ENCODE measurements at places on chromosomes 7 and 10.

GRCh38 chr7:26307226-26307625, 15.6 kb downstream of the SNX10 start:
- no peak for DNase-seq

DNA sequence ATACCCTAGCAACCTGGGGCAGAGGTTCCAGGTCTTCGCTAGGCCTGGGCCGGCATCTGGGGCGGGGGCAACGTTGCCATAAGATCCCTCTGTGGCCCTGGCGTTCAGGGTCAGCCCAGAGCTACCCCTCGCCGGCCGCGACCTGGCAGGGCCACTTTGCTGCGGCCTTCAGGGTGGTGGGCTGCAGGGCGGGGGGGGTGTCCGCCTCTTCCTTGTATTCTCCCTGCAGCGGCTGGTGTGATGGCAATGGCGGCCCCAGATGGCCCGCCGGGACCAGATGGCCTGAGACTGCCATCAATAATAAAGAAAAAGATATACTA, 539.2 kb upstream of the POT1 start:
- no peak for DNase-seq

DNA sequence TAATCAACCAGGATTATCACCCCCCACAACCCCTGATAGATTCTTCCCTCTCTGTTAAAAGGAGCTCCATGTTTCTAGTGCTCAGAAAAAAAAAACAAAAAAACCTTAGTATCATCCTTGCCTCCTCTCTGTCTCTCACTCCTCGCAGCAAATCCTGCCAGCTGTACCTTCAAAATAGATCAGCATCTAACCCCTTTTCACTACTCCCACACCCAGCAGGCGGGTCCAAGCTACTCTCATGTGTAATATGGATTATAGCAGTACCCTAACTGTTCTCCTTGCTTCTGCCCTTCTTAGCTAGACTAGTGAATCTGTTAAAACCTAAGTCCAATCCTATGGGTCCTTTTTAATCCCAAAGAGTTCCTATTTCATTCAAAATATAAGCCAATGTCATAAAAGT, 667.4 kb downstream of the MAGI2 start:
- DNase-seq: no peak

DNA sequence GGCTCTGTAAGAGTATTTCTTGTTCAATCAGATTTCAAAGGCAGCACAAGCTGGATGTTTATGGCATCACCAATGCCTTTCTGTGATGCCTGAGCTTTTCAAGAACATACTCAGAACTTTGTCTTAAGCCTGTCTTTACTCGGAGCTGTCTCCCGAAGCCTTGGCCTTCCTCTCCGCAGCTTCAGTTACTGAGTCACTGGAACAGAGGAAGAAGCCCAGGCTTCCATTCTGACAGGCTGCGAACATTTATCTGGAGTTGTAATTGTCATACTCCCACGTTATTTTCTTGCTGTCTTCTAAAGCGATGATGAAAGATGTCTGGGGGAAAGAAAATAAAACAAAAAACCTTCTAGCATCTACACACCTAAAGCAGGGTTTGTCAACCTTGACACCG, 43.9 kb downstream of the GRK5 start:
- no peak for DNase-seq

DNA sequence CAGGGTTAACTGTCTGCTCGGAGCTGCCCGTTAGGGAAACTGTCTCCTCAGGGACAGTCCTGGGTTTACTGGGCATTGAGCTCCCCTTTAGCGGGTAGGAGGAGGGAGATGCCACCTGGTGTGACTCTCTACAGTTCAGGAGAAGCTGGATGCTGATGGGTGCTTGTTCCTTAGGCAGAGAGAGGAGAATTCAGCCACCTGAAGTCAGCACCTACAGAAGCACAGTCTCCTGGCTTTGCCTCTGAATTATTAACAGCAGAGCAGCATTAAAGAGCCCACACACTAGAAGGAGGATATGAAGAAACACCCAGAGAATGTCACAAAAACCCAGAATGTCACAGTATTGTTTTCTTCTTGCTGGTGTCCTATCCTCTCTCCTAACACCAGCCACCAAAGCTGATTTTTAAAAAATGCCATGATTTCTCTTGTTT, 696 bp downstream of the GIMAP4 start:
- DNase-seq: no peak

- DNase-seq: no peak
Measured at GRCh38 chr7:82423446-82423845, 20.1 kb downstream of the CACNA2D1 start.

DNA sequence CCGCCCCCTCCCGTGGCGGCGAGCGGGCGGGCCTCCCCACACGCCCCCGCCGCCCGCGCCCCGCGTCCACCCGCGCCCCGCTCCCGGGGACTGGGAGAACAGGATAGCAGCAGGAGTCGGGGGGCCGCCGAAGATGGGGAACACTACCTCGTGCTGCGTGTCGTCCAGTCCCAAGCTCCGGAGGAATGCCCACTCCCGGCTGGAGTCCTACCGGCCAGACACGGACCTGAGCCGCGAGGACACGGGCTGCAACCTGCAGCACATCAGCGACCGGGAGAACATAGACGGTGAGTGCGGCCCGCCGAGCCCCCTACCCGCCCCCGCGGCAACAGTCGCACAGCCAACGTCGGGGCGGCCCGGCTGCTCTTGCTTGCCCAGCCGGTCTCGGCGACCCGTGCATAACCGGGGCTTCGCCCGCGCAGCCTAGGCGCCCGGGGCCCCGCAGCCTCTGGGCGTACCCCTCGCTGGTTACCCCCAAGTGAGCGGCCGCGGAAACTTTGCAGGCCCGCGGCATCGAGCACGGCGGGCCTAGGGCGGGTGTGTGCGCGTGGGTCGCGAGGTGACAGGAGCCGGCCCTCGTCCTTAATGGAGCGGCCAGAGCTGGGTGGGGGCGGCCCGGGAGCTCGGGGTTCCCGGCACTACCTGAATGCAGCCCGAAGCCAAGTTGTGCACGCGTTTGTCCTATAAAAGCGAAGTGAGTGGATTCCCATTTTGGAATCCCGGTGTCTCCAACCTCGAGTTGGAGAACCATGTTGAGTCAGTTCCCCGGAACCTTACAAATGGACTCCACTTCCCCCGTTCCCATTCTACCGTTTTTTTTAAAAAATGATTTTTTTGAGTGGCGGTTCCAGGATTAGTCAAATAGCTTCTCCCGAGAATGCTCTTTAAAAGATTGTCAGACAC, 863 bp downstream of the CCNY start:
- DNase-seq: no peak

DNA sequence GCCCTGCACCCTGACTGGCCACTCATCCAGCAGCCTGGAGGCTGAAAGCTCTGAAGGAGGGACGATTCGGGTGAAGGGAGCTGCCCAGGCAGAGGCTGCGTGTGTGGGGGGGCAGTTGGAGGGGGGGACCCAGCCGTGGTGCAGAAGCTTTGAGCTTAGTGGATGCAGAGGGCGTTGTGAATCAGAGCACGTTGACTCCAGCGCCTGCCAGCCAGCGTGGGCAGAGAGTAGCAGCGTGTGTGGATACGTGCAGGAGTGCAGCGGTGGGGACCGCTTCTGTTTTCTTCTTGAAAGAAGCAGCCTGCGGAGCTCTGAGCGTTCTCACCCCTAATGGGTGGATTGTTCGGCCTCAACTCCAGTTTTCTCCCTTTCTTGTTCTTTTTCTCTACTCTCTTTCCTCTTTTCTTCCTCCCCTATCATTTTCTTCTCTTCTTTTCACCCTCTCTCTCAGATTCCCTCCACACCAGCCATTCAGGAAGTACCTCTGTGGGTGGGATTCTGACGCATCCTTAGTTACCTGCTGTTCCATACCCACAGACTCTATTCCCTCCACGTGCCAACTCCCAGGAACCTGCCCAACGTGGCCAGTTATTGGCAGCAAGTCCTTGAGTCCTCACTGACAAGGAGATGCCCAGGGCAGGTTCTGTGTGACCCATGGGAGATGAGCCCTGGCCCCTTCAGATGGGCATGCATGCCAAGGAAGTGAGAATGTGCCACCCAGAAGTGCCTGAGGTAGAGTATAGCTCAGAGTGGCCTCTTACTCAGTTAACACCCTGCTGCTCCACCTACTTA, 47.4 kb downstream of the SORCS3 start:
- no peak for DNase-seq

- DNase-seq: no peak
Measured at GRCh38 chr10:111122127-111122526, 45.3 kb downstream of the ADRA2A start.

DNA sequence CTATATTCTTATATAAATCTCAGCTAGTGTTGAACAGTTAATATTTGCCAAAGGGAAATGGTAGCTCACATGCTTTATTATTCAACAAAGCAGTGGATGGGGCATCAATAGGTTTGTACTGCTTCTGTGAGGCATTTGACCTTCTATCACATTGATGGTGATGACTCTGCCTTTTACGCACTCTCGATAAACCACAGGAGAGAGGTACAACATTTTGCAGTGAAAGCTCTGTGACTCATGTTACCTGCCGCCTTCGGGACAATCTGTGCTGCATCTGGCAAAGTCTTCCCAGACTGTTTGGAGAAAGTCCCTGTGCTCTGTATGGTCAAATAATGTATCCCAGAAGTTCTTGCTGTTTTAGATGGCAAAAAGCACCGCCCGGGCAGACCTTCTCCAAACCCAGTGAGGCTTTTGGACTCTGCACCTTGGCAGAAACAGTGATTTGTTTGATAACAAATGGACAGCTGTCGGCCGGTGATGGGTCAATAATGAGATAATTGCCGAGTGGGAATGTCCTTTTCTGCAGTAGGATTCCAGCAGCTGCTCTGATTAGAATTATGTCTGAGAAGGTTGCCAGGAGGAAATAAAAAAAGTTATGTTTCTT, 61.0 kb downstream of the PLPP4 start:
- DNase-seq: no peak

- DNase-seq: no peak
Measured at GRCh38 chr7:54338319-54338718, 203.9 kb upstream of the VSTM2A start.

DNA sequence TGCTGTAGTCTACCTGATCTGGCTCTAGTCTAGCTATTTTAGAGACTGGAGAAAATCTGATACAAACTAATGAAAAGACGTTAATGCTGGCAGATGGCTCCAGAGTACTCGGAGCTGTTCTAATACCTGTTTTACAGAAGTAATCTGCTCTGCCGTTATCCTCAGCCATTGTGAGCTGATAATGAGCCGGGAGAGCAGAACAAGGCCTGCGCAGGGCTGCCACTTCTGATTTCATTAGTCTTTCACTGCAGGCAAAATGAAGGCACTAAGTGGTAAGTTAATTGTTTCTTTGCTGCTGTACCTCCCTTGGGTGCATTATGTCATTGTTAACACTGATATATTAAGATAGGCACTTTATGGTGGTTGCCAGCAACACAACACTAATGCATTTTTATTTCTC, 456.4 kb upstream of the PFKP start:
- no peak for DNase-seq

- DNase-seq: no peak
Measured at GRCh38 chr7:71627651-71628050, 495.7 kb downstream of the GALNT17 start.

DNA sequence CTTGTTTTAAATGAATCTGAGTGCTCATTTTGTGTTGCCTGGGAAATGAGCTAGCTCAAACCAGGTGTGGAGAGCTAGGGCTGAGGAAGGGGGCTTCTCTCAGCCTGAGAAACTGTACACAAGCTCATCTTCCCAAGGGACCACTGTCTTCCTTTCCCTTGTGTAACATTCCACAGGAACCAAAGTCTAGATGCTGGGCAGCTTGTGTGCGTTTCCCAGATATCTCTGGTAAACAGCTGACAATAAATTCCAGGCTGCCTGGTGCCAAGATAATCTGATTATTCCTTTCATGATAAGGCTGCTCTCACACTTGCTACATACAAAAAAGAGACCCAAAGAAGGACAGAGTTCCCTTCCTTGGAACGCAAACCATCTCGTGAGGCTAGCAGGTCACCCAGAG, 33.1 kb upstream of the MKLN1 start:
- no peak for DNase-seq

- no peak for DNase-seq
Measured at GRCh38 chr7:28176174-28176573, 4.4 kb downstream of the JAZF1 start.

GRCh38 chr10:44376472-44377099, 8.3 kb downstream of the CXCL12 start:
- no peak for DNase-seq

DNA sequence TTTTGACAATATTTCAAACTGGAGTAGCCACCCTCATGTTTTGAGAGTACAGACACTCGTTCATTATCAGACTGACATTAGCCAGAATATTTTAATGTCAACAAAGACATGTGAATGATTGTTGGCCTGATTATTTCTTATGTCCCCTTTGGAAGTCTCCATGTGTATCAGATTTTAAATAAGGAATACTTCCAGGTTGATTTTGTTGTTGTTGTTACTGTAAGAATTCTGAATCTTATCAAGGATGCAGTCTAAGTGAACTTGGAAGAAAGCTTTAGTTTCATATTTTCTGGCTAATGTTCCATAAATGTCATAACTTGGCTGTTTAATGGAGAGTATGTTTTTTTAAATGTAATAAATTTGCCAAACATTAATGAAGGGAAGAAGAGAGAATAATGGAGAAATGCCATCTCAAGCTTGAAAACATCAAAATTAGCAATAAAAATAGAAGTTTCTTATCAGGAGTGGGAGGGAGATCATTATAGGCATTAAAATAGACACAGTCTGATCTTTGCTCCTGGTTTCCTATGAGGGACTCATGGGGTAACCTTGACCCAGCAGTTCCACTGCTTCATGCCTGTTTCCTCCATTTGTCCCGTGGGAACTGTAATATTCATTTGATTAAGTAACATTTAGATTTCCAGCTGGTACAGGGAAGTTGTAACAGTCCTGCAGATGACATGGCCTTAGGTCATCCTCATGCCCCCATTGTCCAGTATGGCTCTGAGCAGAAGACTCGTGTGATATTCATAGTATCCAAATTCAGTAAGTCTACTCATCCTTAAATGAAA, 122.4 kb upstream of the KIAA1217 start:
- no peak for DNase-seq

- DNase-seq: no peak
Measured at GRCh38 chr7:44973610-44974401, 5.0 kb downstream of the MYO1G start.

GRCh38 chr7:40800771-40801170, 666.0 kb downstream of the SUGCT start:
- DNase-seq: no peak

DNA sequence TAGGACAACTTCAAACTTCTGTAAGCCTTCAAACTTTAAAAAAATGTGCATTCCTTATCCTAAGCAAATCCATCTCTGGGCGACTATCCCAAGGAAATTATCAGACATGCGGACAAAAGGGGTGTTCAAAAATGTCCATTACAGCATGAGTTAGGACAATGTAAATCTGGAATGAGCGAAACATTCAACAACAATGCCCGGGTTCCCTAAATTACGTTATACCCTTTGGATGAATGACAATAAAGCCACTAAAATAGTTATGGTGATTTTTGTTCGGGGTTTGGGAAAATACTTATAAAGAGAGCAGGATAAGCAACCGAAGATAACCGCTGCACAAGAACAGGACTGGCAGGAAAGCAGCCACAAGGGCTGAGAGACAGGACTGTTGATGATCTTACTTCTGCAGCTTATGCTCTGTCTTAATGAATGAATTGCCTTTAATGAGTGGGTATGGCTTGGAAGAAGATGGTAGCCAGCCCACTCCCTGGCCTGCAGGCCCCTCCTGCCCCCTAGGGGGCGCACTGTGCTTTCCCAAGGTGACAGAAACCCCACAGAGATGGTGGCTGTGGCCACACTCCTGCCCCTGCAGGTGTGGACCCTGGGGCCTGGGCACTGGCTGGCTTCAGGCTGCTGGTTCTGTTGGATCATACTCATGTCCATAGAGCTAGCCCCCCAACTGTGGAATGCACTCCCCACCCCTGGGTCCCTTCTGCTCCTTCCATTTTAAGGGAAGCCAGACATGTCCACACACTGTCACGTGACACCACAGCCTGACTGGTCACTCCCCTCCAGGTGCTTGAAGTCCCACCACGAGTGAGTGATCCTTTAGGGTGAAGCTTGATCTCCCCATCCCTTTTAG, 45.0 kb downstream of the ZCCHC24 start:
- no peak for DNase-seq

Data from HFF-Myc (cell line).